SHP77 (cell line): ENCODE measurements at places on chromosomes 12 and 14.

DNA sequence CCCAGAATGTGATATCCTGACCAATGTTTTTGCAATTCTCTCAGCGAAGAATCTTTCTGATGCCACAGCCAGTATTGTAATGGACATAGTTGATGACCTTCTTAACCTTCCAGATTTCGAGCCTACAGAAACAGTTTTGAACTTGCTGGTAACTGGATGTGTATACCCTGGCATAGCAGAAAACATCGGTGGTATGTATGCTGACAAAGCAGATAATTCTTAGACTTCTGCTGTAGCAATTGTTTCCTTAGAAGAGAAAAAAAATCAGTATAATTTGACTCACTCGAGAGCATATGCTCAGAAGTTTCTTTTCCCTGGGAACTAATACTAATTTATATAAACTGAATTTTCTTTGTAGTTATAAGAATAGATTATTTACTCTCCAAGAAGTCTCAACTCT lies 58.2 kb downstream of the UTP20 start:
- DNase-seq, result no peak

DNA sequence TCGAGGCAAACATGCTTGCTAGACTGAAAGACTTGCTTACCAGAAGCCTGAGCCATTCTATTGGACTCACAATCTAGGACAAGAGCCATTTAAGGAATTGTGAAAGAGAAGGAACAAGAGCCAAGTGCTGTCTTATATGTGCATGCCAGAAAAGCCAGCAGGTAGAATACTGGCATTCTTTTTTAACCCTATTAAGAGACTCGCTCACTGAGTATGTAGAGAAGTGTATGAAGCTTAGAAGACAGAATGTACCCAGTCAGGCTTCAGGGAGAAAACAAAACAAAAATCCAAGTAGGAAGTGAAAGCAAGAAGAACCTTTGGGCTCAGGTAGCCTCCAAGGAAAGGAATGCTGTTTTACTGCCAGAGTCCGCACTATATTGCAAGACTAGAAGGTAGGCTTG lies 65.9 kb downstream of the DCAF5 start:
- no peak for DNase-seq

DNA sequence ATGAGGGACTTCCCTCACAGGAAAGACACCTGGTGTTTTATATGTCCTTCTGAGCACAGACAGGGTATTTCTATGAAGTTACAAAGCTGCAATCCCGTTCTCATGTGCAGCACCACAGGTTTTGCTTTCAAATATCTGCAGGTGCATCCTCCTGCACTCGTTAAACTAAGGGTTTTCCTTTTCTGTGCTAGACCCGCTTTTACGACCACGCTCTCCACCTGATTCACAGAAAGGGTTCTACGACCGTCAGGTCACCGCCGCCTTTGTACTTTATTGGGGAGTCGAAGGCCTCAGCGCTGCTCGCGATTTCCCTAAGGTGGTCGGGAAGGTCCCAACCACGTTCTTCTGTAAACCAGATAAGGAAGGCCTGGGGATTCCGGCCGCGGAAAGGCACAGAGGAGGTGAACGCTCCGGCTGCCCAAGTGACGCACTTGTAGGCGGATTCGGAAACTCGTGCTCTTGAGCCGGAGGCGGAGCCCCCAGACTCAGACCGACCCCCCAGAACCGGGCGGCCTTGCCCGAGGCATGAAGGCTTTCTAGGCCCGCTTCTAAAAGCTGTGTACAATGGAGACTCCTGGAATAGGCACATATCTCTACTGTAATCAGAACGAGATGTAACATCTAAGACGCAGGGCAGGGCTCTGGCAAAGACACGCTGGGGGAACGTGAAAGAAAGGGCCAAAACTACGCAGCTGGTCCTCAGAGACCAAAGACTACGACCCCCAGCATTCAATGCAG lies 995 bp upstream of the HSP90B1 start:
- DNase-seq, result peak; percentile 86

- no peak for DNase-seq
Observed at GRCh38 chr14:101623685-101624444, 62.6 kb downstream of the DIO3 start.

- DNase-seq, result no peak
Observed at GRCh38 chr14:73796893-73797542, 54.6 kb upstream of the PTGR2 start.

- no peak for DNase-seq
Observed at GRCh38 chr14:24389226-24389848, 9.5 kb upstream of the NYNRIN start.

GRCh38 chr14:97177016-97177415 lies 379.8 kb downstream of the VRK1 start:
- peak; percentile 9 for DNase-seq

- no peak for DNase-seq
Observed at GRCh38 chr12:42586268-42586667, 3.3 kb downstream of the PRICKLE1 start.

DNA sequence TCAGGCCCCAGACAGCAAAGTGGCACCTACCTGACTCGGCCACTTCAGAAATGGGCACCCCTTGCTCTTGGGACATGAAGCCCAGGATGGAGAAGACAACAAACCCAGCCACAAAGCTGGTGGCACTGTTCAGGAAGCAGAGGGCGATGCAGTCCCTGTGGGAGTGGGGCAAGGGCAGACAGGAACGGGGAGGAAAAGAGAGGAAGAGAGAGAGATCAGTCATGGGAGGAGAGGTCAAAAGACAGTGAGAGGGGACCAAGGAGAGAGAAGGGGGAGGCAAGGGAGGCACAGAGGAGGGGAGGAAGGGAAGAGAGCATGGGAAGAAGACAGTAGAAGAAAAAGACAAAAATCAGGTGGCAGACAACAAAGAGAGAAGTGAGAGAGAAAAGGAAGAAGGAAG lies 16.6 kb downstream of the SLC6A12 start:
- DNase-seq, result no peak

DNA sequence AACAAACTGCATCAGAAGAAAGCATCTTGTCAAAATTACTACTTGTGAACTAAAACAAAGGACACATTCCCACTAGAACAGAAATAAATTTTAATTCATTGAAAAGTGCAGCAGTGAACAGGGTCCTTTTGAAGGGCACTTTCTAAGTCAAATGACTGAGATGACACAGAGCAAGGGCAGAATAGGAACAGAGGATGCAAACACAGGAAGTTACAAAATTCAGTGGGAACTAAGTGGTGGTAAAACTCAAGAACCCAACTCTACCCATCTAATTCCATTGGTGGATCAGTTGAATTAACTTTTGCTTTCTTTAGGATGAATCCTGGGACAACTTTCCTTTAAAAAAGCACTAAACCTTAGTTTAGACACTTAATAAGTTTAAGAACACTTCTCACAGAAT lies 45.8 kb downstream of the GNS start:
- DNase-seq, result no peak

GRCh38 chr12:64352181-64352580 lies 38.4 kb downstream of the C12orf56 start:
- no peak for DNase-seq

GRCh38 chr14:30620178-30620577 lies 1.9 kb upstream of the SCFD1 start:
- DNase-seq, result no peak

DNA sequence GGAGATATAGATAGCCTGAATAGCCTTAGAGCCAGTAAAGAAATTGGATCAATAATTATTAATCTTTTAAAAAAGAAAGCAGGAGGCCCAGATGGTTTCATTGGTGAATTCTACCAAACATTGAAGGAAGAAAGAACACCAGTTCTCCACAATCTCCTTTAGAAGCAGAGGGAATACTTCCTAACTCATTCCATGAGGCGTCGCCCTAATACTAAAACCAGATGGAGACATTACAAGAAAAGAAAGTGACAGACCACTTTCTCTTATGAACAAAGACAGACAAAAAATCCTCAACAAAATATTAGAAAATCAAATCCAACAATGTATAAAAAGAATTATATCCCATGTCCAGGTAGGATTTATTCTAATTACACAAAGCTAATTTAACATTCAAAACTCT lies 362.6 kb downstream of the BCAT1 start:
- DNase-seq, result no peak

- no peak for DNase-seq
Observed at GRCh38 chr12:130666645-130667044, 49.5 kb downstream of the RIMBP2 start.

GRCh38 chr14:22466491-22466890 lies 122.5 kb downstream of the DAD1 start:
- DNase-seq, result no peak

- no peak for DNase-seq
Observed at GRCh38 chr14:95294834-95295599, 24.7 kb downstream of the CLMN start.

DNA sequence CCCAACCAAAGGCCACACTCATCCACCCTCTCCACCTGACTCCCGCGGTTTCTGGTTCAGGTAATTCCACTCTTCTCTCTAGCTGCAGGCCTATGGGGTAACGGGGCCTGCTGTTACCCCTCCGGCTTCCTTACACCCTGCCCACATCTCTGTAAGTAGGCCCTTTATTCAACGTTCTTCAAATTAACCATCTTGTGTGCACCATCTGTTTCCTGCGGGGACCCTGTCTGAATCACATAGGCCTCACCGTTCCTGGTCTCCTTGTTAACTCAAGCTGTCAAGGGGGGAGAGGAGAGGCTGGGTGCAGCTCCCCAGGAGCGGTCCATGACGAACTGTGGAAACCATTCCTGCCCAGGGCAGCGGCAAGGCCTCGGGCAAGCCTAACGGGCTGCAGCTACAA lies 9.3 kb upstream of the DLK1 start:
- no peak for DNase-seq

DNA sequence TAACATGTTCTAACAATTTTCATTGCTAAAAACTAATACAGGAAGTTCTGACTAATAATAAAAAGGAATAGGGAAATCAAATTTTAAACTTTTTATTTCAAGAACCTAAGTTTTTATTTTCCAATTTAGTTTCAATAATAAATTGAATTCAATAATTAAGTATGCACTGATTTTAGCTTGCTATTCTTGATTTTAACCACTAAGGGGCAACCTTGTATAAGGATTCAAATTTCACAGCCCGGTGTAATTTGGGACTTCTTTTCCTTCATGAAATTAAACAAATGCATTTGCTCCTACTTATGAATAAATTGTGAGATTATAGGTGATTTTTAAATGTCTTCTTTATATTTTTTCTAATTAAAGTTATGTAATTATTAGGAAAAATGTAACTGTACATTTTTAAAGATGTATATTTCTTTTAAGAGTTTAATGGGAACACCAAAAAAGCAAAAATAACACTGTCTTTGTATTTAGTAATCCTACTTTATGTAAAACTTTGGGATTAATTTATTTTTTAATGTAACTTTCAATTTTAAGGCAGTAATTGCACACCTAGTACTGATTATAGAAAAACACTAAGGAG lies 241.4 kb upstream of the PDZRN4 start:
- peak; percentile 19 for DNase-seq

DNA sequence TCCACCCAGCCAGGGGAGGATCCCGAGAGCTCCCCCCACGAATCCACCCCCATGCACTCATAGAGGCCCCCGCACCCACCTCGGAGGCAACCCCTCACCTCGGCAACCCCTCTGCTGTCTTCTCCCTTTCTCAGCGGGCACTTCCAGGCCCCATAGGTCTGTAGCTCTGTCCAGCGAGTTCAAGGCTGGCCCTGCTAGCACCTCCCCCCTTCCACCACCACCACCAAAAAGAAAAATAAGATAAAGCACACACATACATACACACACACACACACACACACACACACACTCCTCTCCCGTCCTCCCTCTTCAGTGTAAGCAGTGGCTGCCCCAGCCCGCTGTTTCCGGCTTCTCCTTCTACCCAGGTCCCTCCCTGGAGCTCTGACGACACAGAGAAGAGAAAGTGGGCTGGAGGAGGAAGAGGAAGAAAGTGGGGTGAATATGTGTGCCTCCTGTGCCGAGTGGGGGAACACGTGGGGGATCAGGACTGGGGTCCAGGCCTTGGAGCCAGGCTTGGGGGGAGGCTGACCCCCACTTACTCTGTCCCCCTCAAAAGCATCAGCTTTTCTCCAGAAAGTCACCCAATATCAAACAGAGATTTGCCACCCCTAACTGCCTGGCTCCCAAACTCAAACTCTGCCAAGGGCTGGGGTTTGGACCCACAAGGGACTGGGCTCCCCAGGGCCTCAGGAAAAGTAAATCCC lies at the start of gene STAT6:
Gene STAT6 (minus strand): TSS at position 332 of the 704 bp plus-strand sequence. CDS start 3,084 bp downstream, outside the sequence.
- DNase-seq, result no peak
